Spinal cord (tissue), 10 donors: ENCODE measurements at places on chromosomes 11 and 22. TPM values are rescaled to one million over a fixed set of nuclear protein-coding genes. Genes with fewer than 3 reads are reported as not detected.

- H3K36me3 ChIP-seq = no peaks in the 10 kb centered on the region
- H3K27me3 ChIP-seq = no peaks in the 10 kb centered on the region
- no peaks in the 10 kb centered on the region for H3K4me1 ChIP-seq
- DNase-seq = no peak
- H3K27ac ChIP-seq = no peak overlapping the region
Measured at GRCh38 chr11:7591107-7591894, 77.5 kb downstream of the PPFIBP2 start.

- H3K4me3 ChIP-seq = no peak overlapping the region
- H3K4me1 ChIP-seq = peaks cover 41% of the 10 kb centered on the region
- H3K27me3 ChIP-seq = no peaks in the 10 kb centered on the region
- DNase-seq = no peak
- H3K36me3 ChIP-seq = peaks cover 18% of the 10 kb centered on the region
Measured at GRCh38 chr11:63888170-63889086, 28.5 kb downstream of the RCOR2 start.

The RBFOX2 gene
- total RNA-seq = 178 TPM

The GRM5 gene
- total RNA-seq = 104 TPM

- H3K27me3 ChIP-seq = no peaks in the 10 kb centered on the region
- H3K4me1 ChIP-seq = peaks cover 15% of the 10 kb centered on the region
- no peak overlapping the region for H3K4me3 ChIP-seq
Measured at GRCh38 chr22:38424525-38425080, 30.4 kb downstream of the KCNJ4 start.

The BTG4 gene
- total RNA-seq = not detected

The SCGB1D2 gene
- total RNA-seq = not detected

- H3K36me3 ChIP-seq = no peaks in the 10 kb centered on the region
- H3K4me1 ChIP-seq = no peaks in the 10 kb centered on the region
- no peak overlapping the region for H3K4me3 ChIP-seq
- no peaks in the 10 kb centered on the region for H3K27me3 ChIP-seq
- no peak overlapping the region for H3K27ac ChIP-seq
Measured at GRCh38 chr11:96954587-96955242, 564.9 kb downstream of the JRKL start.

- no peak overlapping the region for H3K4me3 ChIP-seq
- H3K27ac ChIP-seq = no peak overlapping the region
- no peaks in the 10 kb centered on the region for H3K4me1 ChIP-seq
- no peaks in the 10 kb centered on the region for H3K36me3 ChIP-seq
Measured at GRCh38 chr11:1084561-1085439, 10.1 kb downstream of the MUC2 start.

The OR2AG1 gene
- total RNA-seq = not detected
